Mammary epithelial cell (primary cell): ENCODE measurements at places on chromosomes 1 and 21. TPM values are rescaled to one million over a fixed set of nuclear protein-coding genes. Genes with fewer than 3 reads are reported as not detected.

Gene CLCNKA
- total RNA-seq, result not detected

Gene ASTN1
- total RNA-seq, result 0.14 TPM in 1 of 2 replicates, not detected in the other

DNA sequence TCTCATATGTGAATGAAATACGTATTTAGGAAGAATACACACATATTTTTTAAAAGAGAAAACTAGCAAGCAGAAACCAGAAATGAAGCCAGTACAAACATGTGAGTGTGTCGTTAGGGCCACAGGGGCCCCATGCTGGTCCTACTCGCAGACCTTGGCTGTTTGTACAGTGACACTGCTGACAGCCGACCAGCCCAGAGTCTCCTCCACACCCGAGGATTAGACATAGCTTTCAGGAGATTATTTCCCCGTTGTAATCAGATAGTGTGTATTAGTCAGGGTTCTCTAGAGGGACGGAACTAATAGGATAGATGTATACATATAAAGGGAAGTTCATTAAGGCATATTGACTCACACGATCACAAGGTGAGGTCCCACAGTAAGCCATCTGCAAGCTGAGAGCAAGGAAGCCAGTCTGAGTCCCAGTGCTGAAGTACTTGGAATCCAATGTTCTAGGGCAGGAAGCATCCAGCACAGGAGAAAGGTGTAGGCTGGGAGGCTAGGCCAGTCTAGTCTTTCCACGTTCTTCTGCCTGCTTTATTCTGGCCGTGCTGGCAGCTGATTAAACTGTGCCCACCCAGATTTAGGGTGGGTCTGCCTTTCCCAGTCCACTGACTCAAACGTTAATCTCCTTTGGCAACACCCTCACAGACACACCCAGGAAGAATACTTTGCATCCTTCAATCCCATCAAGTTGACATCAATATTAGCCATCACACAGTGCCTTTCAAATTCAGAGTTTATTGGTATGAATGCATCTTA is 51.2 kb downstream of the DIP2A start:
- peak; percentile 26 for DNase-seq

Gene PDC
- total RNA-seq, result not detected

DNA sequence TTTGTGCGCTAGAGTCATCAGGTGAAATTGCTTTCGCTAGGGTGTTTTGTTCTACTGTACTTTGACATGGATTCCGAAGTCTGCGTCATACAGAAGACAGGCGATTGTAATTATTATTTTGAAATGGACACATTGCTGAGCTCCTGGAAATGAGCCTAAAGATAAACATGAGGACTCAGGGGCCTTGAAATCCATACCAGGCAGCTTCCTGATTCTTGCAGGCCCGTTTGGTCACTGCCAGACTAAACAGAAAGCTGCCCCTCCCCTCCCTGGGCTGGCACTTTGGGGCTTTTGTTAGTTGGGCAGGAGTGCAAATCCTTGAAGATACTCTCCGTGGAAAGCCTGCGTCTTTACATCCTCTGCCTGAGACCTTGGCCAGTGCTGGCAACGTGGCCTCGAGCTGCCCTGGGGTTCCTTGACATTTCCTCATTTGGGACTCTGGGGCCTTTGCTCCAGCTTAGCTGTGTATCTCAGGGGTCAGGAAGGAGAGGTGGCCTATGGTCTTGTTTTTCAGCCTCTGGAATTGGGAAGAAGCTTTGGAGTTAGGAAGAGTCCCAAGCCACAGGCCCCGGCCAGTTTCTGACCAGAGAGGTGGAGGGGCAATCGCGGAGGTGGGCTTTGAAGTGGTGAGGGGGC is 26.9 kb upstream of the KCNE2 start:
- no peak for DNase-seq

DNA sequence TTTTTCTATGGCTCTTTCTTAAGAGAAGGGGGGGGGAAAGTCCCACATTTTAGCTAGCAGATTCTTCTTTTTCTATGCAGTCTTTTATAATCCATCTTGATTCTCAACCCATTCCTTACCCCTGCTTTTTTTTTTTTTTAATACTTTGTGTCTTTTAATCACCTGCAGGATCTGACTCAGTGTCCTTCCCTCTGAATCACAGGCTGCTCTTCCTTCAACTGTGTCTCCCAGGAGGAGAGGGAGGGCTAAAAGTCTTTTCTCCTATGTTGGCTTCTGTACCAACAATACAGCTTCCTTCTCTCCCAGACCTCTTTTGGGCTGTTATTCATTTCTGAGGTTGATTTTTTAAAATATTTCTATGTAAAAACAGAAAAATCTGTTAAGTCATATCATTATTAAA is 686.2 kb downstream of the ADGRL2 start:
- peak; percentile 38 for DNase-seq

DNA sequence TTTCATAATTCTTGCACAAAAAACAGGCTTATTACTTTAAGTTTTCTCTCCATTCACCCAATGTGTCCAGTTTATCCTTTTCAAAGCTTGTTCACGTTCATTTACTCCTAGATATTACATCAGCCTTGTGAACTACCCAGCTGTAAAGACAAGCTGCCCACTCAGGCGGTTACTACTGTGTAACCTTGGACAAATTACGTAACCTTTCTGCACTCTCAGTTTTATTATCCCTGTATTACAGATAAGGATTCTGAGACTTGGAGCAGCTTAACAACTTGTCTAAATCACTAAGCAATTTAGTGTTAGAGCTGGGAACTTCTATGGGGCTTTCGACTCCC is 20.5 kb upstream of the LPAR3 start:
- DNase-seq, result peak; percentile 12

Gene STX12
- total RNA-seq, result 35.6 and 39.1 TPM in 2 replicates

DNA sequence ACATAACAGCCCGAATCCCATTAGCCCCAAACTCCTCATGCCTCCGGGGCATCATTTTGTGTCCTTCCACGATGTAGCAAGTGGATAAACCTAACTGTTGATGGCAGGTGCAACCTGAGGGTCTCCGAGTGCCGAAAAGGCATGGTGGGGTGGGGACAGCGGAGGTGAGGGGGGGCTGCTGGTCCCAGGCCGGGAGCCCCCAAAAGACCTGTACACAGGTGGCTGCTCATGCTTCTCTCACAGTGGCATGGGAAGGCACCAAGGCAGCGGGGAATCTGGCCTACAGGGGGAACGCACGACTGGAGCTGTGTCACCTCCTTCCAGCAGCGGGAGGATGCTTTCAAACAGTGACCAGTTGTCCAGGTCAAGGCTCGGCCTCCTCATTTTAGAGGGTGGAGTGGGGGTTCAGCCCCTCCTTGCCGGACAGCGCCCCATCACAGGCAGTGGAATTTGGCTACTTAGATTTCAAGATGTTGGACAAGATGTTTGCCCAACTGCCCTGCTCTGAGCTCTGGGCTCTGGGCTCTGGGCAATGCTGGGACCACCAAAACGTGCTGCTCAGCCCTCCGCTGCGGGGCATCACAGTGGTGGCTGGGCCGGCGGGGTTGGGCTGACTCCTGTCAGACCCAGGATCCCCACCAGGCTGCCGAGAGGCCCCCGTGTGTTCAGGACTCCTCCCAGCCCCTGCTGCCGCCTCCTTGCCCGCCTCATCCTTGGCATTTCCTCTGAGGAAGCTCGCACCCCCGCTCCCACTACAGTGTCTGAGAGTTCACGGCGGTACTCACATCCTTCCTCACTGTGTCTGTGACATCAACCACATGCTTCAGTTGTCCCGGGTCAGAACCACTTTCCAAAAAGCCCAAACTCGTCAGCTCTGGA is 7.6 kb downstream of the DNMT3L start:
- DNase-seq, result no peak

DNA sequence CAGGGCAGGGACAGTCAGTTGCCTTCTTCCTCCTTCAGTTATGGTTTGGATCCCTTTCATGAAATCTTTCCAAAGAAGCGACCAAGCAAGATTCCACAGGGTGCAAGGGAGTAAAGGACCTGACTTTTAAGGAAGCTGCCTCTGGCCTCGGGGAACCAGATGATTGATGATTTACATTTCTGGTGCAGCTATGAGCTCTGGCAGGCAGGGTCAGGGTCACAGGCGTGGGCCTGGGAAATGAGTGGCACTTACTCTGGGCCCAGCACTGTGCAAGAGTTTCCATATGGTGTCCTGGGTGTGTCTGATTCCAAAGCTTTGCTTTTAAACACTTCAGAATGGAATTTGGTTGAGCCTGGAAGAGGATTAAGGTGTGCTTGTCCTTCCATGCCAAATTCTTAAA is 7.2 kb upstream of the CRABP2 start:
- no peak for DNase-seq

DNA sequence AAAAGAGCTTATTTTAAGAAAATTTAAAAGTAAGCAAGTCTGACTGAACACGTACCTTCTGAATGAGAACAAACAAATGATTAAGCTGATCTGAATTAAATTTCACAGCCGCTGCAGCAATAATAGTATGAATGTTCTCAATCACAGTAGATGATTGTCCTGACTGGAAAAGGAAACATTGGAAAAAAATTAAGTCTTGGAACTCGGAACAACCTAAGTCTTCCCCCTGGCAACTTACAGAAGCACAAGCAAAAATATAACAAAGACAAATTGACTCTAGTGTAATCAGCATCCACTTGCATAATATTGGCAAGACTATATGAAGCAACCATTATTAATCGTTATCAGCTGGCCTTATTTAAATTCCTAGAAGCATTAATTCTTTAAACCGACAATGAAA is 60.5 kb downstream of the USP24 start:
- DNase-seq, result no peak

- DNase-seq, result no peak
Measured at GRCh38 chr1:204232526-204232925, 18.7 kb upstream of the GOLT1A start.

- DNase-seq, result peak; percentile 4
Measured at GRCh38 chr1:33641104-33641830, 168.8 kb downstream of the ZSCAN20 start.

Gene HTR1D
- 0.16 and 0.47 TPM in 2 replicates for total RNA-seq

DNA sequence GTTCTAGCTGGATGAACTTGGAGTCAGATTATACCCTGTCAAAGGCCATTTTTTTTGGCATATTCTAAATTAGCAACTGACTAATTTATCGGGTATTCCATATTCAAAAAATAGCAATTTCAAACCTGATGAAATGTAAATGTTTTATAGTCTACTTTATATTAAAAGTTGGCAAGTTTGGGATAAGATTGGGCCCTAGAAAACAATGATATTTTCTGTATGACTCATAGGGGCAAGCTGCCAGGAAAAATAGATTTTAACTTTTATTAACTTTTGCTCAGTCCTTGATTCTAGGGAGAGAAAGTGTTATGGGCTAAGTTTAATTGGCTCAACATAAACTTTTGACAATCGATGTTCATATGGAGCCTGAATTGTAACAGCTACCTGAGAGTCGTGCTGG is 576.9 kb upstream of the B3GALT2 start:
- DNase-seq, result no peak

Gene F3
- total RNA-seq, result 994 TPM

Gene ASAP3
- total RNA-seq, result 20.1 and 22.0 TPM in 2 replicates

- DNase-seq, result no peak
Measured at GRCh38 chr1:27074175-27074780, 61.6 kb upstream of the TENT5B start.

GRCh38 chr1:33818071-33818470 is 45.8 kb upstream of the HMGB4 start:
- DNase-seq, result no peak

DNA sequence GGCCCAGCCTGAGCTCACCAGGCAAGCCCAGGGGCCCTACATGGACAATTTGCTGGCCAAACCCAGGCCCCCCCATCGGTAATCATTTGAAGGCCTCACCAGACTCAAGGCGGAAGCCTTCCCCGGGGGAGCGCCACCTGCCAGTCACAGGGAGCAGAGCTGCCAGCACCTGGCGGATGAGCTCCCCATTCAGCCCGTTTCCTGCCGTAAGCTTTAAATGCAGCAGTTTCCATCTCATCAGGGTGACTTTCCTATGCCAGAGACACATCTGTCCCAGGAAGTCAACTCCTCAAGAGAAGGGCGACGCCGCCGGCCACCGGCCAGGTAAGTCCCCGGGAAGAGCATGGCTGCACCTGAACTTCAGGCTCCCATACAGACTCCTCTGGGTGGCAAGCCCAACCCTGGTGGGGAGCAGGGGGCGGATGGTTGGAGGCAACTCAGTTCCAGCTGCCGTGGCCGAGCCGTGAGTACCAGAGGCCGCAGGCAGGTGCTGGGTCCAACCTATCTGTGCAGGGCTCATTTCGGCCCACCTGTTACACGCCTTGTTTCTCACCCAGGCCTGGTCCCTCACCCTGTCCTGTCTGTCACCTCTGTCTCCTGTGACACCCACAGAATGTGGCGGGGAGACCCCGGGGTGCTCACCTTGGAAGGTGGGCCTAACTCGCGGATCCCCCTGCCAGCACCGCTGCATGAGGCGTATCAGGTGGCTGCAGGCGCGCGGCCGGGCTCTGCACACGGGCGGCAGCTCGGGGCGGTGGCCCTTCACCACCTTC is 20.7 kb downstream of the RIPK4 start:
- DNase-seq, result no peak
